ENCODE measurements at places on chromosomes 6 and 20. TPM values are rescaled to one million over a fixed set of nuclear protein-coding genes. Genes with fewer than 3 reads are reported as not detected.

DNA sequence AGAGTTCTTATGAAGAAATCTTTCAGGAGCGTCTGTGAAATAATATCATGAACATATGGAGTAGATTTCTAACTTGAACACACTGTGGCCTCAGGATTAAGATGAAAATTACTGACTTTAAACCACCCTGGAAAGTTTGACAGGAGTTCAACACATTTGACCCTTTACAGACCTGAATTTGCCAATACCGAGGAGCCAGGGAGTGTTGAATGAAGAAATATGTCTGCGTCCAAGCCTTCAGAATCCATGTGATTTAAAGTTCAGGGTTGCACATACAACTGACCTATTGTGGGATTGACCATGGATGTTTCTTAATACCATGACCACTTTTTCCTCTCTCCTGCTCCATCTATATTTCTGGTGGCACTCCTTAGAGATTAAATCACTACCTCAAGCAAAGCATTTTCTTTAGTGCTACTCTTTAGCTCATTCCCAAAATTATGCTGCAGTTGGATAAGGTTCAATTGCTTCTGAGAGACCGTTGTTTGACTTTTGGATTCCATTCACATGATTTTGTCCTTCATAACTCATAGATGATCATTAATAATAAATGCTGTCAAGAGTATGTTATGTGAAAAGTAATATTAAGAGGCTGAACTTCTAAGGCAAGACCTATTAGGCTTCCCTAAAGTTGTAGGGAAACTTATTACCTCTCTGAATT lies 57.4 kb downstream of the PRL start:
- peaks cover 7% of the 10 kb centered on the region for H3K36me3 ChIP-seq
- no peak overlapping the region for H3K4me3 ChIP-seq

Gene ENPP5
- not detected for total RNA-seq

DNA sequence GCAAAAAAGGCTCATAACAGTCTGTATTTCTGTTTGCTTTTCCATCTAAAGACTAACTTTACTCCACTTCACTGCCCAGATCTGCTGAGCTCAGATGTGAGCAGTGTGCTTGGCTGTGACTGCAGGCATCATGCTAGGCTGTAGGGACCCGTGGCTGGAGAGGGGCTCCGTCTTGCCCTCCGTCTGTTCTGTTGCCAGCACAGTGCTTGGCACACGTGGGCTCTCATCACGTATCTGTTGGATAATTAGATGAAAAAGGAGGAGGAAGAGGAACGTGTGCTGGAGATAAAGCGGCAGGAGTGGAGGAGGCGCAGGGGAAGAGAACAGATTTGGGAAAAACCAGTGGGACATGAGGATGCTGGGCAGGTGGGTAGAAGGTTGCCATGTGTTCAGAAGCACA lies 57.6 kb upstream of the IER3 start:
- no peaks in the 10 kb centered on the region for H3K27me3 ChIP-seq
- H3K4me1 ChIP-seq, result no peaks in the 10 kb centered on the region
- H3K27ac ChIP-seq, result no peak overlapping the region

Gene SIRPB2
- 1.3 TPM for total RNA-seq

DNA sequence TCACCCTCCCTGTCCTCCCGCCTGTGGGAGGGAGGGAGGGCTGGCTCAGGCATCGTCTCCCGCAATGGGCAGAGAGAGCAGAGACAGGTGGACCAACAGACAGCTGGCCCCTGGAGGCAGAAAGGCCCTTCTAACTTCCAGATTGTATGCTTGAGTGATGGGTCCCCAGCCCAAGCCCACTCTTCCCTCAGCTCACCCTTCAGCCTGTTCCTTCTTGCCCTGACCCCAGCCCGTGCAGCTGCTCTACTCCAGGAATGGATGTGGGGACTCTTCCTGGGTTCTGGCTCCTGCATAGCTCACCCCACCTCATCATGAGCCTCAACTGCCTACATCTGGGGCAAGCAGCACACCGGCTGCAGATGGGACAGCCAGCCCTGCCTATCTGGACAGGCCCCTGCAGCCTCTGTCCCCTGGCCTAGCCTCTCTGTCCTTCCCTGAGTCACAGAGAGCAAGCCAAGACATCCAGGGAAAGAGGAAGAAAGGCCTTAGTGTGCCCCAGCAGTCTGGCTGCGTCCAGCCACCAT lies 11.5 kb upstream of the SLC22A7 start:
- H3K36me3 ChIP-seq, result no peaks in the 10 kb centered on the region
- H3K4me3 ChIP-seq, result no peak overlapping the region
- peaks cover 31% of the 10 kb centered on the region for H3K27me3 ChIP-seq
- H3K27ac ChIP-seq, result no peak overlapping the region
- H3K4me1 ChIP-seq, result no peaks in the 10 kb centered on the region

DNA sequence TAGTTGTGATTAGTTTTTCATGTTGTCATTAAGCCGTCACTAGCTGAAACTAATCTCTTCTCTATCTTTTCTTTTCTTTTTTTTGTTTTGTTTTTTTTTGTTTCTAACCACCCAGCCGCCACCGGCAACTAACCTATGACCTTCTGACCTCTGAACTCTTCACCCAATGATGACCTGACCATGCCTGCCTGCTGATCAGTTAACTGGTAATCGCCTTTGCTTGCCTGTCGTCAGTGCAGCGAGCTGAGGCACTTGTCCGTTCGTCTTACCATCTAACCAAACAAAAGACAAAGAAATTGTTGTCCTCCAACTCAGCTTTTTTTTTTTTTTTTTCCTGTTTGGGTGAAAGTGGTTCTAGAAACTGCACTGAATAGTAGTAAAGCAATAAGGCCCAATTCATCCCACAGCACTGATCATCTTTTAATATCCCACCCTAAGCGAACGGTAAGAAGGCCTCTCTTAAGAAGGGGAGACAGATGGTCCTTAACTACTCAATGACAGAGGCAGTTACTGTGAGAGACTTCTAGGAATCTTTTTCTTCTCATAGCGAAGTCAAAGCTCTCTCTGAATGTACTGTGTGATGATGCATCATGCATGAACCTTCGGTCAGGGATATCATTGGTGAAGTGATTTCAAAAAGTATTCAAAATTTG lies 156.2 kb downstream of the QKI start:
- no peak for DNase-seq
- H3K4me1 ChIP-seq, result no peaks in the 10 kb centered on the region
- no peaks in the 10 kb centered on the region for H3K27me3 ChIP-seq
- H3K27ac ChIP-seq, result peak overlapping the region; percentile 61

GRCh38 chr6:138719011-138719635 lies 54.4 kb upstream of the CCDC28A start:
- H3K27ac ChIP-seq, result no peak overlapping the region
- H3K36me3 ChIP-seq, result no peaks in the 10 kb centered on the region
- no peak overlapping the region for H3K4me3 ChIP-seq
- peak; percentile 17 for DNase-seq
- no peaks in the 10 kb centered on the region for H3K4me1 ChIP-seq

DNA sequence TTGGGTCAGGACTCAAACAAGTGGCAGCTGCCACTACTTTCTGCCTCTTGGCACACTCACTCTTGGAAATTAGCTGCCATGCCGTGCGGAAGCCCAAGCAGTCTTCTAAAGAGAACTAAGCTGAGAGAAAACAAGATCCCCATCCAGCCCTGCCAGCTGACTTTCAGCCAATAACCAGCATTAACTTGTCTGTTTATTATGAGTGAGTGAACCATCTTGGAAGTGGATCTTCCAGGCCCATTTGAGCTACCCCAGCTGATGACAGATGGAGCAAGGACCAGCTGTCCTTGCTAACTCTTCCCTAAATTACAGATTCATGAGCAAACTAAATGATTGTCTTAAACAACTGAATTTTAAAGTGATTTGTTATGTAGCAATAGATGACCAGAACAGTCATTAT lies 73.9 kb upstream of the RBM24 start:
- H3K27me3 ChIP-seq, result no peaks in the 10 kb centered on the region
- DNase-seq, result no peak
- H3K4me3 ChIP-seq, result no peak overlapping the region
- H3K4me1 ChIP-seq, result no peaks in the 10 kb centered on the region

DNA sequence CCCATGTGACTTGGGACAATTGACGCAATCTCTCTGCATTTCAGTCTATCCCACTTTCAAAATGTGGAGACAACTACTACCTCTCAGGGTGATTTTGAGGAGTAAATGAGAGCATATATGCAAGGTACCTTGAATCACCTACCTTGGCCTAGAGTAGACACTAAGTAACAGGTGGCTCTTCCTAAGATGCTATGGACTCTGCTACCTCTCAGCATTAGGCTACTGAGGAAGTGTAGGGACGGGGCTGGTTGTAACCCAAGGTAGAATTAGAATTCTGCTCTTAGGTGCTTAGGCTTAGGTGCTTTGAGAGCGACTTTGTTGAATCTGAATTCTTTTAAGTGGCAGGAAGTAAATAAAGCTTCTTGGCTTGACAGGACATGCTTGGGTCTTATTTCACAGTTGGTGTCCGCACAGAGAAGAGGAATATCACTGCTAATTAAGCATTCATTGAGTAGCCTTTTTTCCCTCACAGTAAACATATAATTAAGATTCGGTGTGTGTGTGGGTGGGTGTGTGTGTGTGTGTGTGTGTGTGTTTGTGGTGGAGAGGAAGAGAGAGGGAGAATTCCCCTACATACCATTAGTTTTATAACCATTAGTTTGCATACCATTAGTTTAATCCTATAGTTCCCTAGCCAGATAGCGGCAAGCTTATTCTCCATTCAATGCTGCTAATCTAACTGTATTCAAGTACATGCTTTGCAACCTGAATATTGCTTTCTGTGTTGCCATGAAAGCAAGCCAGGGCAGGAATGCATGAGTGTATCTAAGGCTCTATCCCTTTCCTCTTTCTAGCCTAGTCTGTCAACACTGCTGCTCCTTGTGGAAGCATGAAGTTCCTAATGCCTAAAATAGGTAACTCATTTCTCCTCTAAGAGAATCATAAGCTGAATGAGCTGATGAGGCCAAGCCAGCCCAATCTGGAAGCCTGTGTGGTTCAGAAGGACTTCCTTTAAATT lies 112.5 kb downstream of the IPCEF1 start:
- H3K27ac ChIP-seq, result no peak overlapping the region
- H3K36me3 ChIP-seq, result no peaks in the 10 kb centered on the region
- no peak overlapping the region for H3K4me3 ChIP-seq
- H3K27me3 ChIP-seq, result no peaks in the 10 kb centered on the region
- peaks cover 6% of the 10 kb centered on the region for H3K4me1 ChIP-seq
- no peak for DNase-seq

DNA sequence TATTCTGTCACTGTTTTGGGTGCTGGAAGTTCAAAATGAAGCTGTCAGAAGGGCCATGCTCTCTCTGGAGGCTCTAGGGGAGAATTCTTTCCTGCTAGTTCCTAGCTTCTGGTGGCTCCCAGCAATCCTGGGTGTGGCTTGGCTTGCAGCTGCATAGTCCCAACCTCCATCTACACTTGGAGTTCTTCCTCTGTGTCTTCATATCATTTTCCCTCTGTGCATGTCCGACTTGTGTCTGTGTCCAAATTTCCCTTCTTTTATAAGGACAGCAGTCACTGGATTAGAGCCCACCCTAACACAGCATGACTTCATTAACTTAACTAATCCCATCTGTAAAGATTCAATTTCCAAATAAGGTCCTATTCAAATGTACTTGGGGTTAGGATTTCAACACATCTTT lies 23.3 kb upstream of the ENPP1 start:
- no peaks in the 10 kb centered on the region for H3K4me1 ChIP-seq

Gene TMEM217
- total RNA-seq, result 4.6 TPM

DNA sequence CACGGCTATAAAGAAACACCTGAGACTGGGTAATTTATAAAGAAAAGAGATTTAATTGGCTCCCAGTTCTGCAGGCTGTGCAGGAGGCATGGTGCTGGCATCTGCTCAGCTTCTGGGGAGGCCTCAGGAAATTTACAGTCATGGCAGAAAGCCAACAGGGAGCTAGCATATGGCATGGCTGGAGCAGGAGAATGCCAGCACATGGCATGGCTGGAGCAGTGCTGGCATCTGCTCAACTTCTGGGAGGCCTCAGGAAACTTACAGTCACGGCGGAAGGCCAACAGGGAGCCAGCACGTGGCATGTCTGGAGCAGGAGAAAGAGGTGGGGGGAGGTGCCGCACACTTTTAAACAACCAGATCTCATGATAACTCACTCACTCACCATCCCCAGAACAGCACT lies 32.5 kb upstream of the DACT2 start:
- no peaks in the 10 kb centered on the region for H3K4me1 ChIP-seq
- no peak overlapping the region for H3K4me3 ChIP-seq
- H3K27ac ChIP-seq, result no peak overlapping the region

- H3K4me1 ChIP-seq, result peaks cover 6% of the 10 kb centered on the region
- no peaks in the 10 kb centered on the region for H3K36me3 ChIP-seq
- no peak overlapping the region for H3K4me3 ChIP-seq
Observed at GRCh38 chr6:62976566-62976965, 234.7 kb upstream of the FKBP1C start.

Gene EPPIN
- total RNA-seq, result not detected

Gene CLDN20
- not detected for total RNA-seq

DNA sequence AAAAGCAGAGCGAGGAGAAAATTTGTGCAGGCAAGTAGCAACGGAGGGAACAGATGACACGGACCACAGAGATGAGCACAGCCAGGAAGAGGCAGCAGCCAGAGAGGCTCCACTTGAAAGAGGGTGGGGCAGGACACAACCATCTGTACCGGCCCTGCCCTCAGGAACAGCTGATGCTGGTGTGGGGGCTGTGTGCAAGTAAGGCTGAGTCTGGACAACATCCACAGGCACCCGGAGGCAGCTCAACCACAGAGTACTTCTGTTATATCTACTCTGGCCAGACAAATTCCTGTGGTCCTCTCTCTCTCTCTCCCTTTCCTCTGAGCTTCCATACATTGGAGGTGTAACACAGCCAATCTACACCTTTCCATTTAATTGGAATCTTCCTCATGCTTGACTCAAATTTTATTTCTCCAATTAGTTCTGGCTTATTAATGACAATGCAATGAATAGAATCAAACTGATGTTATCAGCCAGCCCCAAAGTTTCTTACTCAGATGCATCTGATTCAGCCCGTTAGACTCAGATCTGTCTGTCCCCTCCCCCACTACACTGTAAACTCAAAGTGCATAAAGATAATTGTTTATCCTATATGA lies 24.9 kb downstream of the KIF13A start:
- no peaks in the 10 kb centered on the region for H3K27me3 ChIP-seq
- peaks cover 11% of the 10 kb centered on the region for H3K4me1 ChIP-seq
- H3K36me3 ChIP-seq, result peaks cover 6% of the 10 kb centered on the region
- H3K27ac ChIP-seq, result peak overlapping the region; percentile 64
- DNase-seq, result peak; percentile 49
